NCI-H524 (cell line): ENCODE measurements at places on chromosomes 13 and 19.

DNA sequence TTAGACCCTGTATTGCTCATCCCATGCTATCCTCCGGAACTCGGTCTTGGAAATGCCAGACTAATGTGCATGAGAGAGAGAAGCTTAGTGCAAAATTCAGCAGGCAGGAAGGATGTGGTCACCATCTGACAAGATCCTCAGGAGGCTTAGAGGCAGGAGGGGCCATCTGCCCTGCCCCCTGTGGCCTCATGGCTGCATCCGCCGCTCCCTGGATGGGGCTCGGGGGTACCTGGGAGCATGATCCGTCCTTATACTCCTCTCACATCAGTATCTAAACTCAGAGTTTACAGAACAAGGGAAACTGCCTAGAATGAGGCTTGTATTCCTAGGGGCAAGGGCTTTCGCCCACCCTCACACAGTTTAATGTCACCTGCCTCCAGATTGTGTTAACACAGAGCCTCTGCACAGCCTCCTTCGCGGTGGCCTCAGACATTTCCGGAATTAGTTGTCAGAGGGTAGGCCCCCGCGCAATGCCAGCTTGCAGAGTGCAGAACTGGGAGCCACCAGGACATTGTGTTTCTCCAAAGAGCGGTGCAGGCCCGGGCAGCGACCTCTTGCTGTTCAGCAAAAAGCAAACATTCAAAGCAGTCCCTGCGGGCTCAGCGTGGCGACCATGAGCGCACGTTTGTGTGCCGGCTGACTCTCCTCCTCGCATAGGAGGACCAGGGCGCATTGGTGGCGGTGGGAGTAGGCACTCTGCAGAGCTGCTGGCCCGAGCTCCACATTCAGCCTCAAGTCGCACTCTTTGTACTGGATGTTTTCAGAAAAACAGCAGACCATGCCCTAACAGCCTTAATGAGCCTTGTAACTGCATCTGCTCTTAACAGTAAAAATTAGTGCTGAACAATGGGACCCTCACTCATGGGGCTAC lies 39.1 kb downstream of the GPR12 start:
- peak; percentile 85 for DNase-seq

DNA sequence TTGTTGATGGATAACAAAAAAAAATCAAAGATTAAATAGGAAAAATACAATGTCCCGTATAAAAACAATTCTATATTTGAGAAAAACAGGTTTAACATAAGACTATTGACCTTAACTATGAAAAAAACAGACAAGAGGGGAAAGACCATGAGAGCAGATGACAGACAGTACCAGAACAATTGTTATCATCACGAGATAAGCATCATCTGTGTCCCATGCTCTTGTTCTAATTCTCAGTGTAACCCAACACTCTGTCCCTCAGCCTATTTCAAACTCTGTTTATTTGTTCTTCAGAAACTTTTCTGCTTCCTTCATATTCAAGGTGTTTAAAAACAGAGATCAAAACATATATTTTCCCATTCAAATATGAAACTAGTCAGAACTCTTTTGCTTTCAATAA lies 216.4 kb downstream of the PCDH9 start:
- DNase-seq, result no peak

GRCh38 chr13:88217372-88217771 lies 546.2 kb downstream of the SLITRK5 start:
- no peak for DNase-seq

GRCh38 chr19:50331994-50332243 lies 2.7 kb upstream of the KCNC3 start:
- DNase-seq, result no peak

- DNase-seq, result peak; percentile 85
Measured at GRCh38 chr13:100542826-100543156, 45.8 kb downstream of the GGACT start.

DNA sequence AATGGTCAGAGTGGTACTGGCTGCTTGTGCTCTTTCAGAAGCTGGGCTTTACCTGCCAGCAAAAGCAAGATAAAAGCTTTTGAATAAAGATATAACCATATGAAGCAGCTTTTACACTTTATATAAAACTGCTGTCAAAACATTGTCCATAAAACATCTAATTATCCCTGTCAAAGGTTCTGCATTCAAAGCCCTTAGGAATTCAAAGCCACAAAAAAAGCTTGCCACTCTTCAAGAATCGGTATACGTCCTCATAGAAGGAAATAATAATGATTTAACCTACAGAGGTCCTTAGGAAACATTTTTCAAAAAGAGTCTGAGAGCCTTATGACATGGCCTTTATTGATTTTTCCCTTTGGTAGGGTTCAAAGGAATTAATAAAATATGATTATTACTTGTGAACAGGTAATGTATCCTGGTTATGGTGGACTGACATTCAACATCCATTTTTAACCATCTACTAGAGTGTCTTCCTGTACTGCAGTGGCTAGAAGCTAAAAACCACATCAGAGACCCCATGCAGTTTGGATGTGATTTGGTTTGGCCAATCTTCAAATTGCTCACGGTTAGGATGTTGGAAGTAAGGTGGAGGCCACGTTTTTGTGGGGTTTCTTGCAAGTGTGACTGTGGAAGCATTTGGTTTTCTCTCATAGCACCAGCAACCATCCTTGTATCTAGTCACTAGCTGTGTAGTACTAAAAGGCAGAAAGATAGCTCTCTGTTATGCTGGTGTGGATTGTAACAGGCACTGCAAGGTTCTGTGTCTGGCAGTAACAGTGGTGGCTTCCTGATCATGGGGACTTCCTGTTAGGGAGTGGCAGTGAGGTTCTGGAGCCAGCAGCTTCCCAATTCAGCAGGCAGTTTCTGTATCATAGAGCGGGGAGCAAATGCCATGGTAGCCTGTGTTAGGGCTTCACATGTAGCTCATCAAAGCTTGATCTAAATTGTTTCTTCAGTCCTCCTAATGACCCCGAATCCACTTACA lies 441.5 kb downstream of the DIAPH3 start:
- DNase-seq, result no peak

DNA sequence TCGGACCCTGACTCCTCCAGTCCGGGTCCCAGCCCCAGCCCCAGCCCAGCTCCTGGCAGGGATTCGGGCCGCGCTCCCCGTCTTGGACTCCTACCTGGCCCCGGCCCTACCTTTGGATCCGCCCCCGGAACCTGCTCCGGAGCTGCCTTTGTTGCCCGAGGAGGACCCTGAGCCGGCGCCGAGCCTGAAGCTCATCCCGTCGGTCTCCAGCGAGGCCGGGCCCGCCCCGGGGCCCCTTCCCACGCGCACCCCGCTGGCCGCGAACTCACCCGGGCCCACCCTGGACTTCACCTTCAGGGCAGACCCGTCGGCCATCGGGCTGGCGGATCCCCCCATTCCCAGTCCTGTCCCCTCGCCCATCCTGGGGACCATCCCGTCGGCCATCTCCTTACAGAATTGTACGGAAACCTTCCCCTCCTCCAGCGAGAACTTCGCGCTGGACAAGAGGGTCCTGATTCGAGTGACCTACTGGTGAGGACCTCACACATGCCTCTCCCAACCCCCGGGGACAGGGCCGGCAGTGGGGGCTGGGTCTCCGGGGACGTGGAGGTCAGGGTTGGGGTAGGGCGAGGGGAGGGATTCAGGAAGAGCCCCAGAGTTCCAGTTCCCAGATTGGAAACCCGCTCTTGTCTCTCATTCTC lies 732 bp downstream of the SELENOV start:
- no peak for DNase-seq

- no peak for DNase-seq
Measured at GRCh38 chr19:3691372-3691716, 8.9 kb downstream of the PIP5K1C start.

DNA sequence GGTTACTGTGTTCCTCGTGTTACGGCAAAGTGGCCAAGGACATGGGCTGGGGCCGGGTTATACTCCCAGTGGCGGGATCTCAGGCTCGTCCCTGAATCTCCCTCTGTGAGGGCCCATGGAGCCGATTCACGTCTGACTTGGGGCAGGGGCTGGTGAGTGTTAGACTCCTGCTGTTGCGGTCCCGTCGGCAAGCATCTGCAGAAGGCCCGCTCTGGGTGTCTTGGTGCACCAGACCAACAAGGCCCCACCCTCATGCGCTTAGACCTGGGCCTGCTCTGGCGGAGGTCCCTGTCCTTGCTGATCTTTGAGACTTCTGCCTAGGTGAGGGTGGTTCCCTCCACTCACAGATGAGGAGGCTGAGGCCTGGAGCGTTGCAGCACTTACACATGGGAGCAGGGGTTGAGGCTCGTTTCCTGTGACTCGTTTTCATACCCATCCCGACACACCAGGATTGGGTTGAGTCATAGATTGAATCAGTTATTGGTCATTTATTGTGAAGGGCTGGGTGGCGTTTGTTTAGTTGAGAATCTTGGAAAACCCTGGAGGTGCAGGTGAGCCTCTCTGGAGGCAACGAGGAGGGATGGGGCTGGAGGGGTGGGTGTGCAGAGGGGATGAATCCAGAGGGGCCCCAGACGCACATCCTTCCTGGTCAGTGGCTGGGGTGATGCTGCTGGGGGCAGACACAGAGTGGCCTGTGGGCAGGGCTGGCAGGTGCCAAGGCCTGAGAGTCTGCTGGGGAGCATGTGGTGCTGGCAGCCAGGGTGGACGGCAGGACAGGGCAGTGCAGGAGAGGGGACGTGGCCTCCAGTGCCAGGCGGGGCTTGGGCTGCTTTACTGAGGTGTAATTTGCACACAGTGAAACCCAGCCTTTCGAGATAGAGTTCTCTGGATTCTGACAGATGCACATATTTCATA lies 4.6 kb downstream of the EPN1 start:
- no peak for DNase-seq

DNA sequence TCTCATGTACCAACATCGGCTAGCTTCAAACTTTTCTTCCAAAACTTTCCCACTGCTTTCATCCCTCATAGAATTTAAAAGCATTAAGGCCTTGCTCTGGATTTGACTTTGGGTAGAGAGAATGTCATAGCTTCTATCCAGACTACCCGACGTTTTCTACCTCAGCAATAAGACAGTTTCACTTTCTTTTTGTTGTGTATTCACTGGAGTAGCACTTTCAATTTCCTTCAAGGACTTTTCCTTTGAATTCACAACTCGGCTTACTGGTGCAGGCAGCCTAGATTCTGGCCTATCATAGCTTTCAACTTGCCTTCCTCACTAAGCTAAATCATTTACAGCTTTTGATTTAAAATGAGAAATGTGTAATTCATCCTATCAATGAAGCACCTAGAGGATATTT lies 420.4 kb upstream of the GPC6 start:
- DNase-seq, result no peak

GRCh38 chr19:18939922-18940768 lies 872 bp downstream of the HOMER3 start:
- DNase-seq, result no peak

GRCh38 chr19:48646001-48646721 lies at the start of gene CA11:
CA11 (minus strand) TSS chr19:48646187; CDS start chr19:48645632, 555 bp downstream.
- DNase-seq, result peak; percentile 95

GRCh38 chr13:49308921-49309408 lies 61.2 kb downstream of the CDADC1 start:
- no peak for DNase-seq

DNA sequence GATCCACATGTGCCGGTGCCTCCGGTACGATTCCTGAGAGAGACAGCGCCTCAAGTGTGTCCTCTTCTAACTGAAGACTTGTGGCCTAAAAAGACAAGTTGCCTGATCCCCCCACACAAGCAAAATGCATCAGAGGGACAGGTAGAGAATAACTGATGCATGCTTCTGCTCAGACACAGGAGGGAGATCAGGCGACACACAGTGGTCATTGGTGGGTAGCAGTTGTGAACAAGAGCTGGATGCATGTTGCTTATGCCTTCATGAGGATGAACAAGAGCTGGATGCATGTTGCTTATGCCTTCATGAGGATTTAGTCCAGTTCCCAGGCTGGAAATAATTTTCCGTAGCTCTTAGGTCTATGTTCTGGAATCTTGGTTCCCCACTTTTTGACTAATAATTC lies 505.6 kb downstream of the MYO16 start:
- no peak for DNase-seq

GRCh38 chr13:44431150-44431549 lies 57.5 kb downstream of the SERP2 start:
- DNase-seq, result no peak

DNA sequence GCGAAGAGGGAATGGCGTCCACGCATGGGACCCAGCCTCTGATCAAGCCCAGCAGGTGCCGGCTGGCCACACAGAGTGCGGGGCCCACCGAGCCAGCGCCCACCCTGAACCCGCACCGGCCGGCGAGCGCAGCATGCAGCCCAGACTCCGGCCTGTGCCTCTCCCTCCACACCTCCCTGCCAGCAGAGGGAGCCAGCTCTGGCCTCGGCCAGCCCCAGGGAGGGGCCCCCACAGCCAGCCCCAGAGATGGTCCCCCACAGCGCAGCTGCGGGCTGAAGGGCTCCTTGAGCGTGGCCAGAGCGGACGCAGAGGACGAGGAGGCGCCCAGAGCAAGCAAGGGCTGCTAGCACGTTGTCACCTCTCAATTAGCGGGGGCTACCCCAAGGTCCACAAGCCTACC lies 904.5 kb downstream of the SLITRK6 start:
- DNase-seq, result no peak

DNA sequence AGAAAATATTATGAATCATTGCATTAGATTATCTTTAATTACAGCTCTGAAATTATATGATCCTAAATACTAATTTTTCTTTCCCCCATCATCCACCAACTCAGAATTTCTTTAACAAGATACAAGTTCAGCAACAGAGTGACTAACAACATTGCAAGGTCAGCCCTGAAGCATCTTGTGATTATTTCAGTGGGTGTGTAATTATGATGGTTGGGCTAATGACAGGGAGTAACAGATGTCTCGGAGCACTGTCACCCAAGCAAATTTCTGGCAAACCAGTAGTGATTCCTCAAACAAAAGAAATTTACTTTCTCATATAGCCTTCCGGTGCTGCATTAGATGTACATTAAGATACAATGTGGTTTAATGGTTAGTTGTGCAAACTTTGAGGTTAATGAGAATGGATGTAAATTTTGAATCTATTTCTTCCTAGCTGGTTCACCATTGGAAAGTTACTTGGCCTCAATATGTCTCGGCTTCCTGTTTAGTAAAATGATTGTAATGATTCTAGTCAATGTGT lies 238.9 kb downstream of the ITGBL1 start:
- no peak for DNase-seq

GRCh38 chr13:44308352-44308751 lies 65.3 kb upstream of the SERP2 start:
- DNase-seq, result no peak

- DNase-seq, result no peak
Measured at GRCh38 chr19:34269081-34269480, 14.7 kb downstream of the GARRE1 start.

- DNase-seq, result no peak
Measured at GRCh38 chr19:9782338-9782737, 13.8 kb upstream of the ZNF846 start.

GRCh38 chr13:53254500-53254899 lies 225.9 kb downstream of the OLFM4 start:
- no peak for DNase-seq
